ENCODE measurements at places on chromosomes 7 and 10. TPM values are rescaled to one million over a fixed set of nuclear protein-coding genes. Genes with fewer than 3 reads are reported as not detected.

- DNase-seq: no peak
- H3K4me1 ChIP-seq: no peaks in the 10 kb centered on the region
- H3K4me3 ChIP-seq: no peak overlapping the region
Measured at GRCh38 chr10:131970946-131971345, 10.8 kb downstream of the BNIP3 start.

- H3K27me3 ChIP-seq: no peaks in the 10 kb centered on the region
- DNase-seq: no peak
- no peaks in the 10 kb centered on the region for H3K36me3 ChIP-seq
Measured at GRCh38 chr7:114175125-114175524, 239.5 kb upstream of the FOXP2 start.

DNA sequence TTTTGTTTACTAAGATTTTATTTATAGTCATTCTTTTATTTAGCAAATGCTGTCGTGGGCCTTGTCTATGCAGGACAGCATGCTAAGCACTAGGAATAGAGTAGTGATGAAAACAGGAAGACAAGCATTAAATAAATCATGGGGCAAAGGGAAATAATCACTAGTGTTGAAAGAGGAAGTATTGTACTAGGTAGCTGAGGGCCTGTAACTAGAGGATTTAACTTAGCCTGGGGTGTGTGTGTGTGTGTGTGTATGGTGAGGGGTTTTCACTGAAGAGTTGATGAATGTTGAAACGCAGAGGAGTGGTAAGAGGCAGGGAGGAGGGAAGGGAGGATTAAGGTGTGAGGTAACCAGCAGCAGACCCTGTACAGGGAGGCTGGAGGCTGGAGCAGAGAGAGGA, 446.4 kb downstream of the SDK1 start:
- H3K4me3 ChIP-seq: no peak overlapping the region
- no peaks in the 10 kb centered on the region for H3K36me3 ChIP-seq
- no peak for DNase-seq
- no peaks in the 10 kb centered on the region for H3K4me1 ChIP-seq
- no peaks in the 10 kb centered on the region for H3K27me3 ChIP-seq

- no peaks in the 10 kb centered on the region for H3K4me1 ChIP-seq
- H3K27me3 ChIP-seq: no peaks in the 10 kb centered on the region
- no peak for DNase-seq
- H3K4me3 ChIP-seq: no peak overlapping the region
- no peaks in the 10 kb centered on the region for H3K36me3 ChIP-seq
- no peak overlapping the region for H3K27ac ChIP-seq
Measured at GRCh38 chr10:76229341-76229740, 797.9 kb downstream of the LRMDA start.

DNA sequence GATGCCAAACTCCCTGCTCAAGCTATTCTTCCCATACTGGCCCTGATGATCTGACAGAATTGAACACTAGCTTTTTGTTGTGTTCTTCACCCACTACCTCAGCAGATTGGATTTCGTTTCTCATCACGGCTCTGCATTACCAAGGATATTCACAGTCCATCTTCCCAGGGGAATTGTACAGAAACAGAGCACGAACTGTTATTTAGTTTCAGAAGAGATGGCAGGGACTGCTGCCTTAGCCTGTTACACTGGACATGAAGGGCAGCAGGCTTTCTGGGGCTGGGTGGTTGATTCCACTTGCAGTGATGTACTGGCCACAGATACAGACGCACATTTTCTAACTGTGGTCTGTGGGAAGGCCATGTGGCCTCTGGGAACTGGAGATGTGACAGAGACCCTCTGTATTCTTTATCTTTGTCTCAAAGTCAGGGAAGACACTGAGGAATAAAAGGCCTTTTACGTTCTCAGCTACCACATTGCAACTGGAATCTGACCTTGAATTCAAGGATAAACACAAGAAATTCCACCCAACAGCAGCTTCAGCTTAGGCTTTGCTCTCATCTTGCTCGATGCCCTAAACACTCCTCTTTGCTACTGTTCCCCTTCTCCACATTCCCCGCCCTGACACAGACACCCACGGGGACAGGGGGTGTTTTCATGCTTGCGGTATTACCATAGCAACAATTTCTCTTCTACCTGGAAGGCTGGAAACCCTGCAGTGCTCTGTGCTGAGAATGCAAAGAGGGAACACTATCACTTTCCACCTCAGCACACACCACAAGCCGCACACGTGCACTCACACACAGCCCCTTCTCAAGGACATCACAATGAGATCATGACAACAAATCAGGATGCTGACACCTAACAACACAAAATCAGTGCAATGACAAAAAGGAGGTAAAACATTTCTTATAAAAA, 81.7 kb downstream of the RNF216 start:
- peaks cover 46% of the 10 kb centered on the region for H3K36me3 ChIP-seq
- H3K4me1 ChIP-seq: no peaks in the 10 kb centered on the region
- no peaks in the 10 kb centered on the region for H3K27me3 ChIP-seq
- H3K4me3 ChIP-seq: no peak overlapping the region
- peak overlapping the region; percentile 12 for H3K27ac ChIP-seq

- no peak overlapping the region for H3K27ac ChIP-seq
- no peaks in the 10 kb centered on the region for H3K36me3 ChIP-seq
- H3K4me3 ChIP-seq: no peak overlapping the region
- no peaks in the 10 kb centered on the region for H3K27me3 ChIP-seq
- H3K4me1 ChIP-seq: no peaks in the 10 kb centered on the region
Measured at GRCh38 chr7:157729566-157729965, 392.8 kb downstream of the DNAJB6 start.

GRCh38 chr7:74474271-74474865, 20.7 kb downstream of the GTF2IRD1 start:
- peaks cover 2% of the 10 kb centered on the region for H3K4me1 ChIP-seq
- H3K27me3 ChIP-seq: no peaks in the 10 kb centered on the region
- no peak overlapping the region for H3K4me3 ChIP-seq
- H3K27ac ChIP-seq: no peak overlapping the region

DNA sequence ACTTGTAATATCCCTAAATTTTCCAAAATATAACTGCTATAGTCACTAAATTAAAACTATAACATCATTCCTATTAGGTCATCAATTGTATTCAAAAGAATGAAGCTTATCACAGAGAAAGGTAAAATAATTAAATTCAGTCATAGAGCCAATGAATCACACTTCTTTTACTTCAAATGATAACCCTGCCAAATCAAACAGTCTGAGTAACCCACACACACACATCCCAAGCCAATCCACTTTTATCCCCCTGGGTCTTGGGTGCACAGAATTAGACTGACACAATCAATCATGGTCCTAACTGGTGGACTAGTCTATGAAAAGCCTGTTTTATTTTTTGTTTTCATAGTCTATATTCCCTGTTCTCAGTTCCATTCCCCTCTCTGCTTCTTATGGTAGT, 25.6 kb downstream of the CTNNA3 start:
- H3K27me3 ChIP-seq: no peaks in the 10 kb centered on the region
- no peaks in the 10 kb centered on the region for H3K4me1 ChIP-seq
- H3K4me3 ChIP-seq: no peak overlapping the region
- H3K36me3 ChIP-seq: no peaks in the 10 kb centered on the region

- no peaks in the 10 kb centered on the region for H3K27me3 ChIP-seq
- H3K36me3 ChIP-seq: peaks cover 33% of the 10 kb centered on the region
- no peak overlapping the region for H3K27ac ChIP-seq
- no peak overlapping the region for H3K4me3 ChIP-seq
- H3K4me1 ChIP-seq: peaks cover 6% of the 10 kb centered on the region
Measured at GRCh38 chr7:30894866-30895605, 16.6 kb upstream of the AQP1 start.

DNA sequence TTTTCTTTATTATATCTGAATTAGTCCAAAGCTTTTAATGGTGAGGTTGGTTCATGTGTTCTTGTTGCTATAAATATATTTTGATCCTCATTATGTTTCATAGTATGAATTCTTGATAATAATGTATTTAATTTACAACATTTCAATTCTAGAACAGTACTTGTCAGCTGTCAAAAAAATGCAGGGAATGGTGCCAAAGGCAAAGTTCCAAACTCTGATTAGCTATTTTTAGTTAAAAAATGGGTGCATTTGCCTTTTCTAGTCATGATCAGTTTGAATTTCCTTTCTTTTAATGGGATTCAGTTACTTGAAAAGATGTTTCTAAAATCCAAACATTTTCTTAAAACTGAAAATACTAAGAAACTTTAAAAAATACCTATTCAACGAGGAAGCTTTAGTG, 49.6 kb downstream of the ANKIB1 start:
- H3K4me3 ChIP-seq: no peak overlapping the region
- no peak for DNase-seq
- H3K27me3 ChIP-seq: no peaks in the 10 kb centered on the region
- peaks cover 32% of the 10 kb centered on the region for H3K4me1 ChIP-seq

DNA sequence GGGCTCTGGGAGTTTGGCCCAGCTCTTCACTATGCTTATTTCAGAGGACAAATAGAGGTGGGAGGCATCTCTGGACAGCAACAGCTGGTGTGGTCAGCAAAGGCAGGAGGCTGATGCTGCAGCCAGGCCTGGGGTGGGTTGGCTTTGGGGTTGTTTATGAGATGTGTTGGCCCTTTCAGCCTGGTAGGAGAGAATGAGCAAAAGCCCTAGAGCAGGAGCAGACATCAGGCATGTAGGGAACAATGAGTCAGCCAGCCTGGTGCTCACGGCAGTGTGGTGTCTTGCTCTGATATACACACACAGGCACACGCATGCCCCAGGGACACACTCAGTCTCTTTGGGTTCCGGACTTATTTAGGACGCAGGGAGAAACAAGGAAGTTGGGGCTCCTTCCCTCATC, 157.1 kb downstream of the PRKCQ start:
- H3K4me1 ChIP-seq: no peaks in the 10 kb centered on the region
- no peak overlapping the region for H3K4me3 ChIP-seq
- H3K27me3 ChIP-seq: no peaks in the 10 kb centered on the region
- no peaks in the 10 kb centered on the region for H3K36me3 ChIP-seq

The FUOM gene
- polyA plus RNA-seq: 89.8 TPM

The STEAP2 gene
- polyA plus RNA-seq: 2.2 TPM

The GRID2IP gene
- polyA plus RNA-seq: not detected

The ASIC3 gene
- 10.7 TPM for polyA plus RNA-seq

The HOXA6 gene
- 29.7 TPM for polyA plus RNA-seq

The GBX1 gene
- not detected for polyA plus RNA-seq

The CUZD1 gene
- polyA plus RNA-seq: 0.67 TPM

The WNT8B gene
- polyA plus RNA-seq: 0.10 TPM

The RAMP3 gene
- polyA plus RNA-seq: 48.6 TPM
